ENCODE measurements at places on chromosomes 16 and 17. TPM values are rescaled to one million over a fixed set of nuclear protein-coding genes. Genes with fewer than 3 reads are reported as not detected.

GRCh38 chr16:24174504-24174903, 81.6 kb upstream of the CACNG3 start:
- no peak overlapping the region for H3K4me3 ChIP-seq
- DNase-seq, result no peak
- no peaks in the 10 kb centered on the region for H3K36me3 ChIP-seq
- no peaks in the 10 kb centered on the region for H3K27me3 ChIP-seq

Gene MT1F
- total RNA-seq, result not detected

DNA sequence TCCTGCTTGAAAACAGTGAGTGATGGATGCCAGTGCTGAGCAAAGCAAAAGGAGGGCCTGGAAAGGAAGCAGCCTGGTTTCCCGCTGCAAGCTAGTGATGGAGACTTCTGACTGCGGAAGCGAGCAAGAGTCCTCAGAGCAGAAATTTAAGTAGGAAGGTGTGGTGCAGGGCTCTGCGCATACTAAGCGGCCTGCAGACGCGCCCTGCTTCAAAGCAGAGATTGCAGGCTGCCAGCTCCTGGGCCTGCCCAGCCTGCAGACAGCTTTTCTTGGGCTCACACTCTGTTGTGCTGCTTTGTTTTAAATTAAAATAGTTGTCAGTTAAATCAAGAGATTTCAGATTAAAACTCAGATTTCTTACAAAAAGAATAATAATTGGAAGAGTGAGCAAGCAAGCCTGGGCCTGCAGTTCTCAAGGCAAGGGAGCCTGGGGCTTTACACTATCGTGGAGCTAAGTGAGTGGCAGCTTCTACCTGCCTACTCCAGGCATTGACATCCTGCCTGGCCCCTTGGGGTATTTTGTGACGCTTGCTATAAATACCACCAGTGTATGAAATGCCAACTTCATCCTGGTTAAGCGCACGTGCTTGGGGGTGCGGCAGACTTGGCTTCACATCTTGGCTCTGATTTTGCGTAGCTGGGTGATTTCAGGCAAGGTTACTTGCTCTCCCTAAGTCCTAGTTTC, 237.3 kb downstream of the XYLT1 start:
- H3K4me3 ChIP-seq, result no peak overlapping the region
- no peaks in the 10 kb centered on the region for H3K27me3 ChIP-seq
- H3K36me3 ChIP-seq, result no peaks in the 10 kb centered on the region
- no peak overlapping the region for H3K27ac ChIP-seq
- H3K4me1 ChIP-seq, result no peaks in the 10 kb centered on the region

Gene C17orf67
- 0.45 TPM for total RNA-seq

DNA sequence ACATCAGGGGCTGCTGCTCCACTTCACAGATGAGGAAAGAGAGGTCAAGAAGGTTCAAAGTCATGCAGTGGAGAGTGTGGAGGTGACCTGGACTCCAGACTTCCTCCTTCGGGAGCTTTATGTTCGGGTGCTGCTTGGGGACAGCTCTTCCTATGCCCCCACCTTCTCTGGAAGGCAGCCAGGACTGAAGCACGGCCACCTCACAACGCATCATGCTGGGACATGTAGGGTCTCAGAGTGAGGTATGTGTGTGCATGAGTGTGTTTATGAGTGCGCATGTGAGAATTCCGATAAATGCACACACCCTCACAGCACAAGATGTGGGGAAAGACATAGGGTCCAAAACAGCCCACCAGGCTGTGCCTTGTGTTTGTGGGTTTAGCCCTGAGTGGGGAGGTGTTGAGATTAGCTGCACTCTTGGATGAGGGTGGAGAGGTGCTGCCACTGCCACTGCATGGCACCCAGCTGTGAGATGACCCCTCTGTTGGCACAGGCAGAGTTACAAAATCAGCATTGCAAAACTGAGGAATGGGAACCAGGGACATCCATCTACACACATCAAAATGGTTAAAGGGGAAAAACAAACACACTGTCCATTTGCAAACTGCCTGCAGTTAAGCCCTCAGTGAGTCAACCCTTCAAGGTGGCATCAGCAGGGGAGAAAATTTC, 367.4 kb downstream of the SEC14L1 start:
- no peak for DNase-seq
- no peaks in the 10 kb centered on the region for H3K27me3 ChIP-seq
- no peak overlapping the region for H3K4me3 ChIP-seq
- no peaks in the 10 kb centered on the region for H3K4me1 ChIP-seq

Gene EVI2A
- 1.6 TPM for total RNA-seq

- H3K4me3 ChIP-seq, result no peak overlapping the region
- H3K27ac ChIP-seq, result no peak overlapping the region
- no peaks in the 10 kb centered on the region for H3K27me3 ChIP-seq
- H3K36me3 ChIP-seq, result no peaks in the 10 kb centered on the region
- no peaks in the 10 kb centered on the region for H3K4me1 ChIP-seq
Observed at GRCh38 chr17:27544350-27545131, 86.4 kb upstream of the LGALS9 start.

Gene CUEDC1
- 48.9 TPM for total RNA-seq

GRCh38 chr16:75742424-75743047, 16.2 kb upstream of the CPHXL start:
- no peak overlapping the region for H3K4me3 ChIP-seq
- no peaks in the 10 kb centered on the region for H3K36me3 ChIP-seq
- H3K4me1 ChIP-seq, result no peaks in the 10 kb centered on the region

GRCh38 chr16:50360779-50361178, 8.0 kb downstream of the BRD7 start:
- peaks cover 20% of the 10 kb centered on the region for H3K4me1 ChIP-seq
- DNase-seq, result no peak
- no peak overlapping the region for H3K4me3 ChIP-seq
- H3K36me3 ChIP-seq, result peaks cover 63% of the 10 kb centered on the region
- no peak overlapping the region for H3K27ac ChIP-seq

Gene ZNF771
- 11.4 TPM for total RNA-seq

Measured in heart left ventricle (tissue), 16 donors.